ENCODE measurements at places on chromosomes 2 and 18.

- DNase-seq = no peak
These were observed 202.7 kb downstream of the CYRIA start for GRCh38 chr2:16462958-16463357.

GRCh38 chr2:147177071-147177857 is 667.6 kb upstream of the ACVR2A start:
- no peak for DNase-seq

DNA sequence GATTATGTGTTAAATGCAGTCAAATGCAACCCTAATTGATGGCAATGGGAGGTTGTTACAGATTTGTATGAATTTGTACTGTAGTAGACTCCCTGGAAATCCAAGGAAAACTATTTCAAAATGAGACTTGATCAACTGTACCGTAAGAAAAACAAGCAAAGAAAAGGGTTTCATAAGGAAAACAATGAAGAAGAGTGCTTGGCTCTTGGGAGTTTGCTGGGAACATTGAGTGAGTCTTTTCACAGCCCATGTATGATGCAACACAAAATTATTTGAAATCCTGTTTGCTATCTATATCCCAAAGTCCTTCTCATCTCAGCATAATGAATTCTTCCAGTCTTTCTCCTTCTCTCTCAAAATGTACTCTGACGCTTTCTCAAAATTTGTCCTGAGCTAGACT is 67.0 kb upstream of the OSR1 start:
- no peak for DNase-seq

GRCh38 chr2:97677480-97677879 is 8.0 kb downstream of the C2orf92 start:
- no peak for DNase-seq

GRCh38 chr18:61551586-61551985 is 218.4 kb downstream of the CDH20 start:
- no peak for DNase-seq

DNA sequence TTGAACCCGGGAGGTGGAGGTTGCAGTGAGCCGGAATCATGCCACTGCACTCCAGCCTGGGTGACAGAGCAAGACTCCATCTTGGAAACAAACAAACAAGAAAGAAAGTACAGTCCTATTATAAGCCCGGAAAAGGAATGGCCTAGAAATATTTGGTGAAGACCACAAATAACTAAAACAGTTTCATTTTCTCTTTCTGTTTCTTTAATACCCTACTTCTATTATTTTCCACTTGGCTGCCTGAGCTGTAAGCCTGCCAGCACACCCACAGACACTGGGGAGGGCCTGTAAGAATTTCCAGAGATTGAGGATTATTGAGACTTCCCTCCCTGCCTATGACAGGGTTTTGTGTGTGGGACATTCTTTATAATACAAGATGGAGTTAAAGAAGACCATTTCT is 188.0 kb upstream of the DCC start:
- no peak for DNase-seq

DNA sequence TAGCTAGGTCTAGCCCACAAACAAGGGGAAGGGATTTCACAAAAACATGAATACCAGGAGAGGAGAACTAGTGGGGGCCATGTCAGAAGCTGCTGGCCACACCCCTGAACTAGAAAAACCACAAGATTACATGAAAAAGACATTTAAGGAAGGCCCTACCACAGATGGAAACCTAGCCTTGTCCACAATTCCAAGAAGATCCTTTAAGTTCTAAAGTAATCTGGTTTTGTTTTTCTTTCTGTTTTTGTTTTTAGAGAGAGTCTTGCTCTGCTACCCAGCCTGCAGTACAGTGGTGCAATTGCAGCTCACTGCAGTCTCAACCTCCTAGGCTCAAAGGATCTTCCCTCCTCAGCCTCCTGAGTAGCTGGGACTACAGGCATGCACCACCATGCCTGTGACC is 34.2 kb upstream of the CAB39 start:
- DNase-seq = no peak

DNA sequence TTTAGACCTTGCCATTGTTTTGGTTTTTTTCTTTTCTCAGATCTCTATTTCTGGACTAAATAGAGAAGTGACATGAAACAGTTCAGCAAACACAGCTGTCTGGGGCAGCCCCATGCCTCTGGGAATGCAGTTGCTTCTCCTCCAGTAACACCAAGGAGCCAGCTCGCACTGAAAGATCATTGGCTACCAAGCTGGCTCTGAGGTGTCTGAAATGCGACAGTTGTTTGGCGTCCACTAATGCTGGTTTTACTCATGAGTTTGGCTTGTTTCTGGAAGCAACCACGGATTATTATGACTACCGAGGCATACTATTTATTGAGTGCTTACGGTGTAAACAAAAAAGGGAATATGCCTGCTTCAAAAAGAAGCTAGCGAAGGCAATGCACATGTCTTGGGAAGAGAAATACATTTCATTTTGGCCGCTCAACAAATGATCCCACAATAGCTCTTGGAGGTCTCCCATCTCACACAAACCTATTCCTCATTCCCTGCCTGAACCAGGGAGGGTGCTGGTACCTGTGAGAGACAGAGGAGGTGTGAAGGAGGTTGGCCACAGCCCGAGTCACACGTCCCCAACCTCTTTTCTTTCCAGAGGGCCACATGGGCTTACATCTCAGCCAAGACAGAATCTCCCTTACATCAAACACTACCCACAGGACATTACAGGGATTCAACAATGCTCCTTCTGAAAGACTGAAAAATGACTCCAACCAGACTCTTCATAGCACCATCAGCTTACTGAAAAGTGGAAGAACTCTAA is 37.5 kb upstream of the NEB start:
- DNase-seq = no peak

- no peak for DNase-seq
These were observed 18.3 kb downstream of the FHL2 start for GRCh38 chr2:105380432-105381100.

- DNase-seq = no peak
These were observed 131.5 kb downstream of the ZNF516 start for GRCh38 chr18:76363436-76364120.

- no peak for DNase-seq
These were observed 3.0 kb upstream of the DLX1 start for GRCh38 chr2:172082105-172082943.

DNA sequence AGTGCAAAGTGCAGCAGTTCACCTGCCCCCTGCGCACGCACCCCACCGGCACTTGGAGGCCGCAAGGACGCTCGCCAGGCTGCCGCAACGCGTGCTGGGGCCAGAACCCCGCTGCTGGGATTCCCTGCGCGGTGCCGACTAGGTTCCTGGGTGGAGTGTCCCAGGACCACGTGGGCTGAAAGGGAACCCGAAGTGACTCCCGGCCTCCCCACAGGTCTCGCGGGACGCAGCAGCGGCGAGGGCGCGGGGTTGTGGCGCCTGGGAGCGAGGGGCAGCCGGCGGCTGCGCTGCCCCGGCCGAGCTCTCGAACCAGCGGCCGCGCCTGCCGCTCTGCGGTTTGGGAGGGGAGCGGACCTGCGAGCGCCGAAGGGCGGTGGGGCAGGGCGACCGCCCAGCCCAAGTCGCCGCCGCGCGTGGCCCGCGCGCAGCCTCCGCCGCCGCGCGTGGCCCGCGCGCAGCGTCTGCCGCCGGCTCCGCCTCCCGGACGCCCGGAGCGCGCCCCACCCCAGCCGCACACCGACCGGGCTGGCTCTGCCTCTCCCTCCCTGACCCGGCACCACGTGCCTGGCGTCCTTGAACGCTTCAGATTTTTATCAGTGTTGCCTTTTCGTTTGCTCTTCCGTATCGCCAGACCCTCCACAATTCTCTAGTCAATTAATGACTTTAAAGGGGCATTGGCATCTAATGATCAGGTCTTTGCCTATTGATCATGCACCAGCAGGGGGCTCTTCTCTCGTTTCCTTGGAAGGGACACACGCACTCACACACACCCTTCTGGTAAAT is at the start of gene FTCDNL1:
TSS of gene FTCDNL1 (minus strand) at position 475 of the 783 bp plus-strand sequence. CDS start 2,230 bp downstream, outside the sequence.
- DNase-seq = peak; percentile 14

DNA sequence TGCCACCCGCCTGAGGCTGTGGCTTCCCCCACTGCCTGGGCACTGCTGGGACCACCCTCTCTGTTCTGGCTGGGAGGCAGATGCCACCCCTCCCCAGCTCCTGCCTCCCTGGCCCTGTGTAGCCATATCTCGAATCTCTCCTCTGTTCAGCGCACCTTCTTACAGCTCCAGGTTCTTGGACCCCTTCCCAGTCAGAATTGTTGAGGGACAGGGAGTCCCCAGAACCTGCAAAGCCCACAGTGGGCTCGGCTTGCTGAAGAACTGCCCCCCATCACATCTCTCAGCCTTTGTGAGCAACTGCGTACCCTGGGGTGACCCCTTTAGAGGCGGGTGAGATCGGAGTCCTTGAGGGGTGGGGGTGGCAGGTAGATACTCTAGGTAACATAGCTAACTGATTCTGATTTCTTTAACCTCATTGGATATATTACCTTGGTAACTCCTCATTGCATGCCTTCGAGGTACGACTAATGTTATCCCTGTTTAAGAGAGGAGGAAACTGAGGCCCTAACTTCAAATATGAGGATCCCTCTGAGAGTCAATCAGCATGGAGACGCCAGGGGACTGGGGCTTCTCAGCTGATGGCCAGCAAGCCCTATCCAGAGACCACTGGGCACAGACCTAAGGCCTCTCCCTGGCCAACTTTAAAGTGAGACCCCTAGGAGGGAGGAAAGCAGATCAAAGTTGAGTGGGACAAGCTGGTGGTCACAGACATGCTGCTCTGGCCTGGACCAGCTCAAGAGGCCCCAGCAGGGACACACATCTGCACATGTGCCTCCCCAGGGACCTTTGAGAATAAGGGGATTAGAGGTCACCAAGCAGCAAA is 101.3 kb downstream of the CAPN13 start:
- DNase-seq = no peak

Data from stimulated activated CD8-positive, alpha-beta memory T cell treated with anti-CD3 and anti-CD28 coated beads, Interleukin-2, amount 100 ng/mL, for 1 hour (primary cell).